ENCODE measurements at places on chromosomes 5 and 9.

DNA sequence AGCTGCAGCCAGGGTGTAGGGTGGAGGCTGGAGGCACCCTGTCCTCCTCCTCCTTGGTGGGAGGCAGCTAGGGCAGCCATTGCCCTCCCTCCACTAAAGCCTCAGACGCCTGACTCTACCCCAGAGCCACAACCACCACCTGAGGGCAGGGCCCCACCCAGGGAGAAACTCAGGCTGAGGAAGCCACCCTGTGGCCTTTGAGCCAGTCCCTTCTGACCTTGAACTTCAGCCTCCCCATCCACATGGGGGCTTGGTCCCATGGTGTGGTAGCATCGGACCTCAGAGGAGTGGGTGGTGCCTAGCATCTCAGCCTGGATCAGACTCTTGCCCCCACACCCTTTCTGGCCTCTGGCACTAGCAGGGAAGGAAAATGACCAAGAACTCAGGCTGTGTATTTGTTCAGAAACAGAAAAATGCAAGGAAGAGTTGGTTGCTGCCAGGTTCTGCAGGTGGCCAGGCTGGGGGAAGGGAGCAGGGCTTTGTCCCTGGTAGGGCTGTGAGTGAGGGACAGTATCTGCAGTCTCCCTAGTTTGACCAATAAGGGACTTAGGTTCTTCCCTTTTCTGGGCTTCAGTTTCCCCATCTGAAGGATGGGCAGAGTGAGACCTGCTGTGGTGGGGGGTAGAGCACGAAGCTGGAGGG lies 3.2 kb downstream of the DAB2IP start:
- no peak for DNase-seq

GRCh38 chr9:97944612-97945011 lies 6.6 kb upstream of the HEMGN start:
- no peak for DNase-seq

DNA sequence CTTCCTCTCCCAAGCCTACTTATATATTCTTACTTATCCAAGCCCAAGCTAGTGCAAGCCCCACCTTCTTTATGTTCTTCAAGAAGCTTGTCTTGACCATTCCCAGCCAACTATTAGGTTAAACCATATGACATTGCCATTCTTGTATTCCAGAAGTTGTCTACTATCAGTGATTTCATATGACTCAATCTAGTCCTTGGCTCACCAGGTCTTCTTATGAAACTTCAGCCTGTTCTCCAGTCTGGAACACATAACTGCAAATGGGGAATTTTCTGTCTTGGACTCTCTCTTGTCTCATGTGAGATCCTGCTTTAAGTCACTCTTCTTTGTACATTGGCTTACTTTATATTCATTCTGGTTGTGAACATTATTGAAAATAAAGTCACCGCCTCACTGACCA lies 130.7 kb downstream of the TTLL11 start:
- no peak for DNase-seq

DNA sequence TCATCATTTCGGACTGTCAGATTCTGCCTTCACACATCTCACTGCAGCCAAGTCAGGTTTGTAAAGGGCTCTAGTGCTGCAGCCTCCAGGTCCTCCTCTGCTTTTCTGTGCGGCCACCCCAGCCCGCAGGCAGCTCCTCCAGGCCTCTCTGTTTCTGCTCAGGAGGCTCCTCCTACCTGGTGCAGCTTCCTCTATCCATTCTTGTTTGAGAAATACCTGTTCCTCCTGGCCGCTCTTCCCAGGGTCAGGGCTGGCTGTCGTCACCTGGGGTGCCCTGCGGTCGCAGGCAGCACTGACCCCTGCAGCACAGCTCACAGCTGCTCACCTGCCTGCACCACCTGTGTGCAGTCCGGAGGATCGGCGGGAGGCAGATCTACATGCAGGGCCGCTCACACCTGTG lies 387.7 kb upstream of the IRX4 start:
- no peak for DNase-seq

DNA sequence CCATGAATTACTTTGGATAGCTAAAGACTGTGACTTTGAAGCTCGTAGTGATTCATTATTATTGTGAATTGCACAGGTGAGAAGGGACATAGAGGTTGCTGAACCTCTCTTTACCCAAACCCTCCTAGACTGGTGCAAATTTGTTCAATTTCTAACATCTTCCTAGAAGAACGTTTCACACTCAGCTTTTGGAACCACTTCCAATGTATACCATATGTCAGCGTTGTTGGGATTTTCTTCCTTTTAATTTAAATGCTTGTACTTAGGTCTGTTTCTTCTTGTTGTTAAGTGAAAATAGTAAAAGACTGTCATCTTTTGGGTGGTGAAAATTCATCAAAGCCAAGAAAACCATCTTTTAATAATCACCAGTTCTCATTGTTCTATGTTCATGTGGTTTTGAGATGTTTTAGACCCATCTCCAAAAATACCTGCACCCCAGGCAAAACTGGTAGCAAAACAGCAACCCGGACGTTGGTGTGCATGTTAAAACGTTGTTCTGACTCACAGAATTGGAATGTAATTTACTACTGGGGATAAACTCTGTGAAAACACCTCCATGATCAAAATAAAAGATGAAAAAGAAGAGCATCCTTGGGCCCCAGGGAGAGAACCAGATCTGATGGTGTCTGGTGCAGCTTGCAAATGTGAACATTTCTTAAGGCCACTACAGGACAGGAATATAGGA lies 238.3 kb downstream of the NPR3 start:
- no peak for DNase-seq

DNA sequence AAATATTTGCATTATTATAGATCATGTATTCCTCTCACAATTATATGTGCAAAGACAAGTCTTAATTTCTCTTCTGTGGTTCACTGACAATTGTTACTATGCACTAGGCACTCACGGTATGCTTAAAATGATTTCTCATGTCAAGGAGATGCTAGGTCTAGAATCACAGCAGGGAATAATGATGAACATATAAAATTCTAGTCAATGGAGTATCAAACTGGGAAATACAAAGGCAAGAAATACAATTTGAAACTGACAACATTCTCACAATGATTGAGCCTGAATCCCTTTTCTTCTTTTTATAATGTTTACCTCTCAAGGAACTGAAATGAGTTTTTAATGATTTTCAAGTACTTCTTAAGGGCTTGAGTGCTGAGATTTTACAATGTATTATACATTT lies 302.3 kb upstream of the GRAMD2B start:
- DNase-seq, result no peak

GRCh38 chr5:176679365-176680225 lies 32.3 kb downstream of the TSPAN17 start:
- DNase-seq, result no peak

DNA sequence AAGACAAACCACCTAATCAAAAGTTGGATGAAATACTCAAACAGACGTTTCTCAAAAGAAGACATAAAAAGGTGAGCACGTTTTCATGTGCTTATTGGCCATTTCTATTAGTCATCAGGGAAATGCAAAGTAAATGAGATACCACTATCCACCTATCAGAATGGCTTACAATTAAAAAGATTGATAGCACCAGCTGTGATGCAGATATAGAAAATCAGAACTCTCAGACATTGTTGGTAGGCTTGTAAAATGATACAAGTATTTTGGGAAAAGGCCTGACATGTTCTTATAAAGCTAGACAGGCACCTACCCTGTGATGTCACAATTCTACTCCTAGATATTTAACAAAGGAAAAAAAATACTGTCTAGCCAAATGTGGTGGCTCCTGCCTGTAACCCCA lies 44.0 kb upstream of the SLC30A5 start:
- DNase-seq, result no peak

DNA sequence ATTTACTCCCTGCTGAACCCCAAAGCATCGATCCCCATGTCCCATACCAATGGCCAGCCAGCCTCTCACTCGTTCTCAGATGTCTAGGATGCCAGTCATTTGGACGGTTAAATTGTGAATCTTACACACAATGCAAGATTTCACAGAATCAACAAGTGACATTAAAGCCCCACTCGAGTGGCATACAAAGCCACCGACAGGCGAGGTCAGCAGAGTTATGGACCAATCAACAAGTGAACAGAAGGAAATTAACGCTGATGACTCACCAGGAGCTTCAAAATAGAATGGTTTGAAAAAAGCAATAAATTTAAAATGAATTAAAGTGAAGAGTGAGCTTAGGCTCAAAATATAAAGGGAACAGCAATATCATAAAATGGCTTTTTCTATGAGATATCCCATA lies 8.2 kb upstream of the RUFY1 start:
- DNase-seq, result no peak

DNA sequence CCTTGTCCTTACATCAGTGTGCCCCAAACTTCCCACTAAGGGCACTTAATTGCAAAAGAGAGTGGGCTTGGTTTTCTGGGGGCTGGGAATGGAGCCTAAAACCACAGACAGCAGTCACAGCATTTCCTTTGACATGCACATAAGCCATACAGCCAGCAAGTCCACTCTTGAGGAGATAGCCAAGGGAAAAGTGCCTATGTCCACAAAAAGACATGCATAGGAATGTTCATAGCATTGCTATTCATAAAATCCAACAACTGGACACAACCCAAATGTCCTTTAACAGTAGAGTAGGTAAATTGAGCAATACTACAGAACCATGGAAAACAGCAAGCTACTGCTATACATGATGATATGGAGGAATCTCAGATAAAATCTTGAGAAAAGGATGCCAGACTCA lies 11.7 kb upstream of the FAT2 start:
- DNase-seq, result no peak

DNA sequence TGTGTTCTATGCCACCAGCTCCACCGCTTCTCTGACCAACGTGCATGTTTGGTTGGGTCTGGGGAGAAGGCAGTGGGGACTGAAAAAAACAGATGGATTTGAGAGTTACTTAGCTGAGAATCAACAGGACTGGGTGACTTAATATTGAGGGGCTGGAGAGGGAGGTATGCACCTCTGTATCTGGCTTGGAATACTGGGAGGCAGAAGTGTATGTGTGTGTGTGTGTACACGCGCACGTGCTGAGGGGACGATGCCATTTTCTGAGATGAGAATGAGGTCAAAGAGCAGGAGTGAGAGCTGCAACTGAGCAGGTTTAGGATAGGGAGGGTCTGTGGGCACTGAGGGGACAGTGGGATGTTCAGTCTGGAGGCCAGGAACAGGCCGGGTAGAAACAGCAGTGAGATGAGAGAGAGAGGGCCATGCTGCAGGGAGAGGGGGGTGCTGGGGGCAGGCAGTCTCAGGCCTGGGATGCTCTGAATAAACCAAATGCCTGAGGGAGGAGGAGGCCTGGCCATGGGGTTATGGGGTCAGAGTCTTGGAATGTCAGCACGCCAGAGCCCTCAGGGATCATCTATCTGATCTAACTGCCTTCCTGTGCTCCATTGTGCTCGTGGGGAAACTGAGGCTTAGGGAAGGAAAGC lies 14.0 kb downstream of the PDGFRB start:
- no peak for DNase-seq

GRCh38 chr9:93261735-93262523 lies 78.0 kb downstream of the WNK2 start:
- DNase-seq, result no peak

DNA sequence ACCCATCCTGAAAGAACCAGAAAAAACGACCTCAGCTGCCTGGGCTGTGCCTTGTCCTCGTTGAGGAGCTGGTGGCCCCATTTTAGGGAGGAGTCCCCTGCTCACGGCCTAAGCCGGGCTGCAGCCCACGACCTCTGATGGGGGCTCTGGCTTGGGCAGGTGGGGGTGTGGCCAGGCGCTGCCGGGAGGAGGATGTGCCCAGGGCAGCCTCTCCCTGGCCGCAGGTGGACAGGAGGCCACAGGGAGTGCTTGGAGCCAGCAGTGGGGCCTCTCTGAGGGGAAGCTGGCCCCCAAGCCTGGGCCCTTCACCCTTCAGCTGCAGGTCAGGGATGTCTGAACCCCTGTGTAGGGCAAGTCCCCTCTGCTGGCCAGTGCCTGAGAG lies 2.5 kb downstream of the DIPK1B start:
- DNase-seq, result no peak

All from forelimb muscle (tissue), 1 donor.